ENCODE measurements at places on chromosomes 16 and 17.

DNA sequence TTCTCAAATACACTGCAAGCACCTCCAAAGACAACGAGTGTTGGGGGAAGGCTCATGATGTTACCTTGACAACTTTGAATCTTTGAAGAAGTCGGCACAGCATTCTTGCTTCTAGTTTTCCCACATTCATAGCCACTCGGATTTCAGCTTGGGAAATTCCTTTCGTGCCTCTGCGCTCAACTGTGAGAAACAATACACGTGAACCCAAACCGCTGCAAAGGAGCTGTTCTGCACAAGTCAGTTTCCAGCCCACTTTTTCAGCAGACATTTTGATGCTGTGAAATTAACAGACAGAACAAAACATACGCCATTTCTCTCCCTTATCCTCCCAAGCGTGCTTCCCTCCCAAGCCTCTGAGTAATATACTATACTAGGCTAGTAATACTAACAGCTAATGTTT, 41.2 kb downstream of the GTF3C1 start:
- DNase-seq = no peak

- DNase-seq = no peak
Observed at GRCh38 chr17:9805769-9806168, 14.4 kb upstream of the DHRS7C start.

- no peak for DNase-seq
Observed at GRCh38 chr17:32174889-32175288, 32.6 kb downstream of the RHOT1 start.

DNA sequence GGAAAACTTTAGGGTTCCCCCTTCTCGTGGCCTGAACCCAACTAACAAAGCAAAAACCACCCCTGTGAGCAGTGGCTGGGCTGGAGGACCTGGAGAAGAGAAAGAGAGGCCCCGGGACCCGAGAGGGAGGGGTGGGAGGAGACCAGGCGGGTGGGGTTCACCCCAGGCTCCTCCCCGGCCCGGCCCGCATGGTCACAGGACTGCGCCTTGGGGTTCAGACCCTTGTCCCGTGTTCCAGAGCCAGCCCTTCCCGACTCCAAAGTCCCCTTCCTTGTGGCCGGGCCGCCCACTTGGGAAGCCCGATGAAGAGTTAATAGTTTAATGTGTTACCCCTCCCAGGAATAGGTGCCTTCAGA, 852 bp downstream of the MARVELD3 start:
- DNase-seq = no peak

GRCh38 chr17:27535975-27536374, 79.7 kb downstream of the KSR1 start:
- DNase-seq = no peak

DNA sequence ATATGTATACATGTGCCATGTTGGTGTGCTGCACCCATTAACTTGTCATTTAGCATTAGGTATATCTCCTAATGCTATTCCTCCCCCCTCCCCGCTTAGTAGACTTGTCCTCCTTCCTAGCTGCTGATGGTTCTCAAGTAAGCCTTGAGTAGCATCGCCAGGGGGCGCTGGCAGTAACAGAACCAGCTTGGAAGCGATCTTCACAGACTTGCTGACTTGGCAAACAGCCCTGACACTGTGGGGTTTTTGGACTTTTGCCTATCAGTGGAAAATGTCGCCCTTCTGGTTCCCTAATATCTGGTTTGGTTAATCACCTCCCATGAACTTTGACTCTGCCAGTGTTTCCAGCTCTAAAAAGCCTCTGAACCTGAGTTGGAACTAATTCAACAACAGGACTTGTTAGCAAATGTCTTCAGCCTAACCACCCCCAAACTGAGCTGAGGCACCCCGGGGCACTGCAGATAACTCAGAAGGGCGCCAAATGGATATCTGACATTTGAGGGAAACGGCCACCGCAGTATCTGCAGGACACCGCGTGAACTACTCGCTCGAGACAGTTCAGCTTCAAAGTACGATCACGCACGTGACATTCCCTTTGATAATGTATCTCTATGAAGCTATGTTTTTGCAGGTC, 15.4 kb upstream of the SPATA32 start:
- DNase-seq = peak; percentile 91

DNA sequence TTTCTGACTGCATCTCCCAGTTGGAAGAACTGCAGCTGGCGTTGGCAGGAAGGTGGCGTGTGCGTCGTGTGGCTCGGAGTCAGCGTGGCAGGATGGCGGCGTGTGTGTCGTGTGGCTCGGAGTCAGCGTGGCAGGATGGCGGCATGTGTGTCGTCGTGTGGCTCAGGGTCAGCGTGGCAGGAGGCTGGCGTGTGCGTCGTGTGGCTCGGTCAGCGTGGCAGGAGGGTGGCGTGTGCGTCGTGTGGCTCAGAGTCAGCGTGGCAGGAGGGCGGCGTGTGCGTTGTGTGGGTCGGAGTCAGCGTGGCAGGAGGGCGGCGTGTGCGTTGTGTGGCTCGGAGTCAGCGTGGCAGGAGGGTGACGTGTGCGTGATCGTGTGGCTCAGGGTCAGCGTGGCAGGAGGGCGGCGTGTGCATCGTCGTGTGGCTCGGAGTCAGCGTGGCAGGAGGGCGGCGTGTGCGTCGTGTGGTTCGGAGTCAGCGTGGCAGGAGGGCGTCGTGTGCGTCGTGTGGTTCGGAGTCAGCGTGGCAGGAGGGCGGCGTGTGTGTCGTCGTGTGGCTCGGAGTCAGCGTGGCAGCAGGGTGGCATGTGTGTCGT, 38.3 kb downstream of the ZNF750 start:
- DNase-seq = no peak

DNA sequence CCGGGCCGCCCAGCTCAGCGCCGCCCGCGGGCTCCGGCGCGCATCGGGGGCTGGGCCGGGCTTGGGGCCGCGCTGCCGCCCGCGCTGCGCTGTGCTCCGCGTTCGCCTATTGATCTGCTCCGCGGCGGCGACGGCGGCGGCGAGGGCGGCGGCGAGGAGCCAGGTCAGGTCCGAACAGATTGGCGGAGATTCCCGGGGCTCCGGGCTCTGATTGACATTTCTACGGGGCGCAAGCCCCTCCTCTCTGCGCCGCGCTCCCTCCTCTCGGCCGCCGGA, 559 bp downstream of the IRX3 start:
- DNase-seq = no peak

GRCh38 chr17:39972271-39972670, 8.3 kb upstream of the PSMD3 start:
- no peak for DNase-seq

GRCh38 chr17:6660805-6661463, 9.4 kb downstream of the C17orf100 start:
- DNase-seq = no peak
